ENCODE measurements at places on chromosomes 12 and 14. TPM values are rescaled to one million over a fixed set of nuclear protein-coding genes. Genes with fewer than 3 reads are reported as not detected.

- DNase-seq = no peak
Measured at GRCh38 chr12:6276956-6277620, 33.4 kb upstream of the PLEKHG6 start.

GRCh38 chr12:109127533-109128242 lies 11.3 kb downstream of the ACACB start:
- DNase-seq = no peak

DNA sequence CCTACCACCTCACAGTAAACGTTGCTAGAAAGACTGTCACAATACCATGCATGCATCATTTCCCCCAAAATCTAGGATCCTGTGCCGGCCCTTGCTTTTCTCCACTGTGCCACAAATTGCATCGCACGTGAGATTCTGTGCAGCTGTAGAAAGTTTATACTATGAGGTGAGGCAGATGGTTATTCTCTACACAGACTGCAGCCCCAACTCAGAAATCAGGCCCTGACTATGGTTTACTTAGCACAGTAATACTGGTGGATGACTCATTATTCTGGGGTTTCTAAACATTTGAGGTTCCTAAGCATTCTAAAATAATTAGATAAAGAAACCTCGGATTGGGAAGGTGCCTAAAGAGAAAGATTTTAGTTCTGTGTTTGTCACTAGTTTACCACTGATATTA lies 163.8 kb upstream of the CCDC198 start:
- no peak for DNase-seq

GRCh38 chr12:111158992-111159391 lies 209.9 kb downstream of the PHETA1 start:
- DNase-seq = no peak

GRCh38 chr12:132603240-132604150 lies 6.9 kb downstream of the LRCOL1 start:
- no peak for DNase-seq

Gene WSCD2
- not detected for total RNA-seq

Gene SIX4
- total RNA-seq = 0.21 TPM

Gene POMT2
- 15.5 TPM for total RNA-seq

Gene SLC16A7
- total RNA-seq = 41.8 TPM

Gene MSRB3
- total RNA-seq = 0.18 TPM

Gene NINJ2
- total RNA-seq = 6.1 TPM

Gene FAM186B
- 0.18 TPM for total RNA-seq
